ENCODE measurements at places on chromosomes 6 and 20. TPM values are rescaled to one million over a fixed set of nuclear protein-coding genes. Genes with fewer than 3 reads are reported as not detected.
A peak's percentile ranks its signal among the peaks of the same experiment; 100 is the strongest.

TMC2 gene
- total RNA-seq: not detected

PTPRT gene
- total RNA-seq: 0.28 TPM

CAPN11 gene
- total RNA-seq: not detected

SLC35B3 gene
- 4.5 TPM for total RNA-seq

NELFE gene
- 165 TPM for total RNA-seq

FERMT1 gene
- 9.3 TPM for total RNA-seq

TMEM244 gene
- total RNA-seq: not detected

SDHAF4 gene
- total RNA-seq: 11.0 TPM

PDE10A gene
- total RNA-seq: 5.4 TPM

TRERF1 gene
- 5.7 TPM for total RNA-seq

DNA sequence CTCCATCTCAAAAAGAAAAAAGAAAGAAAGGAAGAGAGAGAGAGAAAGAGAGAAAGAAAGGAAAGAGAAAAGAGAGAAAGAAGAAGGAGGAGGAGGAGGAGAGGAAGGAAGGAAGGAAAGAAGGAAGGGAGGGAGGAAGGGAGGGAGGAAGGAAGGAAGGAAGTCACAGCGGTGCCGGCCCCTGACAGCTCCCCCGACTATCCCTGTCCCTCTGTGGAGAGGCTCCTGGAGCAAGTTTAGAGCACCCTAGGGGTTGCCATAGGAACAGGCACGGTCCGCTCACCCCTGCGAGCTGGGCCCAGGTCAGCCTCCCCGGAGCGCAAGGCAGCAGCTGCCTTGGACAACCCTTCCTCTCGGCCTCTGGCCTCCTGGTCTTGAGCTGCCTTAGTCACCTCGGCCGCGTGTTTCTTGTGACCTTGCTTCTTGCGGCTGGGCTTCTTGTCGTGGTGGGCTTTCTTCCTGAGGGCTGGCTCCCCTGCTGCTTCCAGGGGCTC is 6.8 kb downstream of the BNIP5 start:
- H3K4me1 ChIP-seq: peaks cover 24% of the 10 kb centered on the region
- H3K27me3 ChIP-seq: no peaks in the 10 kb centered on the region
- no peak for DNase-seq
- no peak overlapping the region for H3K27ac ChIP-seq
- H3K4me3 ChIP-seq: no peak overlapping the region

DNA sequence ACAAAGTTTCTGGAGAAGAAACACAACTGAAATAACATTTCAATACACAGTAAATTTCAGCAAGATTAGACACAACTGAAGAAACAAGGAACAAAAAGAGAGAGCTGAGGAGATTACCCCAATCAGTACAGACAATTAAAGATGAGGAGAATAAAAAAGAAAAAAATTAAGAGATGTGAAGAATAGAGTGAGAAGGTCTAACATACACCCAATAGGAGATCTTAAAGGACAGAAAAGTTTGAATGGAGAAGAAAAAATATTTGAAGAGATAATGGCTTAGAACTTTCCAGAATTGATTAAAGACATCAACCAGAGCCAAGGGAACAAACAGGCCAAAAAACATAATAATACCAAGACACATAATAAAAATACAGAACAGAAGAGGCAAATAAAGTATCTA is 116.4 kb downstream of the HUS1B start:
- H3K4me1 ChIP-seq: no peaks in the 10 kb centered on the region
- no peak for DNase-seq
- H3K4me3 ChIP-seq: no peak overlapping the region
- no peaks in the 10 kb centered on the region for H3K27me3 ChIP-seq
- peaks cover 4% of the 10 kb centered on the region for H3K36me3 ChIP-seq
- no peak overlapping the region for H3K27ac ChIP-seq

DNA sequence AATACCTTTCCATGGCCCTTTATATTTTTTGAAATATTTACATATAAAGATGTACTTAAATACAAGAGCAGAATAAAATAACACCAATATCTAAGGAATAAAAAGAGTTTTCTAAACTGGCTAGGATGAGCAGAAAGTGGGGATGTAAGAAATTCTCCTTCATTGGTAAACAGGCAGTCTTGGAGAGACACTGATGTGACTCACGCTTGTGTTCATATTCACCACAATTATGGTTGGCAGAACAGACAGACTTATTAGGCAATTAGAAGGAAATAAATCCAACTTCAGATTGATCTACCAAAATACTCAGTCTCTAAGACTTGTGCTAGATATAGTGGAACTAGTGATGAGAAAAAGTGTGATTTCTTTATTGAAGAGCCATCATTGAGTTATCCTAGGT is 463.7 kb downstream of the CDC5L start:
- H3K4me3 ChIP-seq: no peak overlapping the region
- peaks cover 3% of the 10 kb centered on the region for H3K27me3 ChIP-seq
- no peak overlapping the region for H3K27ac ChIP-seq

DNA sequence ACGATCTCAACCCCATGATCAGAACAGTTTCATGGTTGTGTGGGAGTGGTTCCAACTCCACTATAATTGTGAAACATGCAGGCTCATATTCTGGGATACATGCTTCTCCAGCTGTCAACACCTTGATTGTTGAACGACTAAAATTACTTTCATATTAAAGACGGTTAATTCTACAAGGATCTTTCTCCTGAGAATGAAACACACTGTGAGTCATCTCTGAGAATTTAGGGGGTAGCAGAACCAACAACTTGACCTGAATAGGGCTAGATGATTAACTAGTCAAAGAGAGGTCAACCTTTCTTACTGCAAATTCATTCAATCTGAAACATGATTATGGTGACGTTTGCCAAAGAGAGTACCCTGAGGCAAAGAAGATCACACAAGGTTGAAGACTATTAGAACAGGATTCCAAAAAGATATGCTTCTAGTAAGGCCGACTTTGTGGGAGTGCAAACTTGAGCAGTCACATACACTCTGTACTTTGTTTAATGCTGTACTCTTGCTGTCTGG is 175.2 kb upstream of the CITED2 start:
- no peak overlapping the region for H3K4me3 ChIP-seq
- H3K36me3 ChIP-seq: no peaks in the 10 kb centered on the region

- DNase-seq: peak; percentile 65
- H3K4me1 ChIP-seq: peaks cover 33% of the 10 kb centered on the region
- H3K27me3 ChIP-seq: no peaks in the 10 kb centered on the region
- no peaks in the 10 kb centered on the region for H3K36me3 ChIP-seq
- peak overlapping the region; percentile 89 for H3K27ac ChIP-seq
Measured at GRCh38 chr6:14720411-14721102, 525.3 kb upstream of the JARID2 start.

GRCh38 chr6:150549674-150550101 is 50.0 kb upstream of the PLEKHG1 start:
- no peak for DNase-seq
- H3K27ac ChIP-seq: no peak overlapping the region
- H3K27me3 ChIP-seq: no peaks in the 10 kb centered on the region
- H3K36me3 ChIP-seq: no peaks in the 10 kb centered on the region
- H3K4me3 ChIP-seq: no peak overlapping the region

- no peak overlapping the region for H3K4me3 ChIP-seq
- no peak overlapping the region for H3K27ac ChIP-seq
- H3K4me1 ChIP-seq: no peaks in the 10 kb centered on the region
- H3K36me3 ChIP-seq: no peaks in the 10 kb centered on the region
- H3K27me3 ChIP-seq: no peaks in the 10 kb centered on the region
Measured at GRCh38 chr6:112014483-112014882, 39.4 kb upstream of the CCN6 start.

DNA sequence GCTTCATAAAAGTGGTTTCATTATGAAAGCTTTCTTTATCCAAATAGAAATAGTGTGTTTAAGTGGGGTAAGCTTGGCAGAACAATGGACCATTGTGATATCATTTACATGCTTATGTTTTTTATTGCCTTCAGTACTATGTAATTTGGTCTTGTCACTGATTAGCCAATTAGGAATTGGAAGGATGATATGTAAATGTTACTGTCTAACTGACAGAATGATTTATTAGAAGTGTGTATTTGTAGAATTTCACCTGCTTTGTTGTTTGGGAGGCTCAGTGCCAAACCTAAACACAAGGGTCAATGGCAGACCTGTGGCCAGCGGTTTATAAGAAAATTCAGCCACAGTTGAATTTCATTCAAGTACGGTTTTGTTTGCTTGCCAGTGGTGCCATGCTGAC is 39.0 kb downstream of the AIG1 start:
- no peak for DNase-seq
- no peak overlapping the region for H3K4me3 ChIP-seq
- H3K36me3 ChIP-seq: no peaks in the 10 kb centered on the region
- no peaks in the 10 kb centered on the region for H3K27me3 ChIP-seq
- no peak overlapping the region for H3K27ac ChIP-seq

- H3K36me3 ChIP-seq: no peaks in the 10 kb centered on the region
- DNase-seq: no peak
- H3K4me3 ChIP-seq: no peak overlapping the region
- H3K27ac ChIP-seq: no peak overlapping the region
- H3K4me1 ChIP-seq: no peaks in the 10 kb centered on the region
- no peaks in the 10 kb centered on the region for H3K27me3 ChIP-seq
Measured at GRCh38 chr6:699319-699718, 6.4 kb upstream of the EXOC2 start.

DNA sequence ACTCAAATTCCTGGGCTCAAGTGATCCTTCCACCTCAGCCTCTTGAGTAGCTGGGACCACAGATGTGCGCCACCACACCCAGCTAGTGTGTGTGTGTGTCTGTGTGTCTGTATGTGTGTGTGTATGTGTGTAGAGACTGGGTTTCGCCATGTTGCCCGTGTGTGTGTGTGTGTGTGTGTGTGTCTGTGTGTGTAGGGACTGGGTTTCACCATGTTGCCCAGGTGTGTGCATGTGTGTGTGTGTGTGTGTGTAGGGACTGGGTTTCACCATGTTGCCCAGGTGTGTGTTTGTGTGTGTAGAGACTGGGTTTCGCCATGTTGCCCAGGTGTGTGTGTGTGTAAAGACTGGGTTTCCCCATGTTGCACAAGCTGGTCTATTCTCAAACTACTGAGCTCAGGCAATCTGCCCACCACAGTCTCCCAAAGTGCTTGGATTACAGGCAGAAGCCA is 28.3 kb downstream of the CDK5RAP1 start:
- no peaks in the 10 kb centered on the region for H3K27me3 ChIP-seq
- peaks cover 30% of the 10 kb centered on the region for H3K36me3 ChIP-seq
- H3K4me1 ChIP-seq: no peaks in the 10 kb centered on the region
- peak; percentile 3 for DNase-seq
- H3K27ac ChIP-seq: no peak overlapping the region
